ENCODE measurements at places on chromosomes 6 and 20. TPM values are rescaled to one million over a fixed set of nuclear protein-coding genes. Genes with fewer than 3 reads are reported as not detected.

CAGE1 gene
- total RNA-seq = 0.25 TPM

LAMA4 gene
- total RNA-seq = not detected

SIRPB1 gene
- total RNA-seq = 2.0 TPM

TULP1 gene
- not detected for total RNA-seq

TMEM242 gene
- 9.3 TPM for total RNA-seq

GPX5 gene
- not detected for total RNA-seq

DNAAF9 gene
- 0.35 TPM for total RNA-seq

All from activated naive CD4-positive, alpha-beta T cell treated with anti-CD3 and anti-CD28 coated beads for 36 hours (primary cell).